ENCODE measurements at places on chromosomes 5 and 9.
A peak's percentile ranks its signal among the peaks of the same experiment; 100 is the strongest.

- no peak for DNase-seq
These were observed 50.9 kb downstream of the GOLPH3 start for GRCh38 chr5:32123058-32123805.

DNA sequence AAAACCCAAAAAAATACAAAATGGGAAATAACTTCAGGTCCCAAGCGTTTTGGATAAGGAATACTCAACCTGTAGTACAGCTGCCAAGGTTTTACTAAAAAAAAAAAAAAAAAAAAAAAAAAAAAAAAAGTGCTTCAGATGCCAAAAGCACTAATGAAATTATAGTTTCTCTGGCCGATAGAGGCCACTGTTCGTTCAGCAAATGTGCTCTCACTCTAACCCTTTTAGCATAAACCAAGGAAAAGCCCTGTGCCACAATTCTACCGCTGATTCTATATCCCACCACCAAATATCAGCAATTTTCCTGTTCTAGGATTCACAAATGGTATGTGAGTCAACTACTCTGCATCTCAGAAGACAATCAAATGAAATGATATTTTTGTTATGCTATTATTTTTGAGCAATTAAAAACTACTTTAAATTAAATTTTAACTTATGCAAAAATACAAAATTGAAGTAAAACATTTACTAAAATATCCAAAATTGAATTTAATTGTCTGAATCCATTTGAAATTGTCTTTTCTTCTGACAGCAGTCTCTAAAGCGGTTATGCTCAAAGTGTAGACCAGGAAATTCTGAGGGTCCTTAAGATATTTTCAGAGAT is 79.8 kb downstream of the RICTOR start:
- peak; percentile 82 for DNase-seq

DNA sequence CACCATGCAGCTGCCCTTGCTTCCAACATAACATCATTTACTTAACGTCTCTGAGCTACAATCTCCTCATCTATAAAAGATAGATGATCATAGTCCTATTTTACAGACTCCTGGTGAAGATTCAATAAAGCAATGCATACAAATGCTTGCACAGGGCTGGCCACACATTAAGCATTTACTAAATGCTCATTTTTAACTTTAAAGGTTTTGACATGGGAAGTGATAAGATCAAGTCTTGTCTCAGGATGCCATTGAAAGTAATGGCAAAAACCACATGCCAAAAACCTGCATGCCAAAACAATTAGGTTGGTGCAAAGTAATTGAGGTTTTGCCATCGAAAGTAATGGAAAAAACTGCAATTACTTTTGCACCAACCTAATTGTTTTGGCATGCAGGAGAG is 181.2 kb upstream of the ADRA1B start:
- no peak for DNase-seq

GRCh38 chr5:97297063-97297703 is 114.1 kb upstream of the RIOK2 start:
- peak; percentile 38 for DNase-seq

DNA sequence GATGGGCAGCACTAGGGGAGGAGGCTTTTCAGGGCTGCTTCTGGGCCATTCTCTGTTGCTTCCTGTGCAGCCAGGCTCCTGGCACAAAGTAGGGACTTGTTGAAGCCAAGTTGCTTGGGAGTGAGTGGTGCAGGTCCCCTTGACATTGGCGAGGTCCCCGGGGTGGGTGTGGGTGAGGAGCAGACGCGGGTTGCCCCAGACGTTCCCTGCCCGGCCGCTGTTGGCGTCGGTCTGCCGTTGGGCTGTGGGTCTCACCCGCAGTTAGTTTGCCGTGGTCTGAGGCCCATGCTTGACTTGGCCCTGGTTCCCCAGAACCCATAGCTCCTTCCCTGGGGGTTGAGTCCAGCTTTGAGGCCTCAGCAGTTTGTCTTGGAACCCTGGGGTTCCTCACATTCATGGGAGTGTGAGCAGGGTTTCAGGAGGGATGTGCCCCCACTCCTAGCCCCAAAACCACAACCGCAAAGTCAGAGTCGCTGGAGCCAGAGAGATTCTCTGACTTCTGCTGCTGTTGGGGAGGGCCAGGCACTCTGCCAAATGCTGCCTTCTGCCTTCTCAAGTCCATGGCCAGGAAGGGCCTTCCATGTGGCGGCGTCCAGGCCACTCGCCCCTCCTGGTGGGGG is 77.5 kb downstream of the RXRA start:
- peak; percentile 85 for DNase-seq
